ENCODE measurements at places on chromosomes 7 and 10.

GRCh38 chr7:151251689-151252560 is 3.4 kb upstream of the SMARCD3 start:
- DNase-seq = no peak

GRCh38 chr10:110870823-110871297 is 868 bp upstream of the PDCD4 start:
- DNase-seq = no peak

DNA sequence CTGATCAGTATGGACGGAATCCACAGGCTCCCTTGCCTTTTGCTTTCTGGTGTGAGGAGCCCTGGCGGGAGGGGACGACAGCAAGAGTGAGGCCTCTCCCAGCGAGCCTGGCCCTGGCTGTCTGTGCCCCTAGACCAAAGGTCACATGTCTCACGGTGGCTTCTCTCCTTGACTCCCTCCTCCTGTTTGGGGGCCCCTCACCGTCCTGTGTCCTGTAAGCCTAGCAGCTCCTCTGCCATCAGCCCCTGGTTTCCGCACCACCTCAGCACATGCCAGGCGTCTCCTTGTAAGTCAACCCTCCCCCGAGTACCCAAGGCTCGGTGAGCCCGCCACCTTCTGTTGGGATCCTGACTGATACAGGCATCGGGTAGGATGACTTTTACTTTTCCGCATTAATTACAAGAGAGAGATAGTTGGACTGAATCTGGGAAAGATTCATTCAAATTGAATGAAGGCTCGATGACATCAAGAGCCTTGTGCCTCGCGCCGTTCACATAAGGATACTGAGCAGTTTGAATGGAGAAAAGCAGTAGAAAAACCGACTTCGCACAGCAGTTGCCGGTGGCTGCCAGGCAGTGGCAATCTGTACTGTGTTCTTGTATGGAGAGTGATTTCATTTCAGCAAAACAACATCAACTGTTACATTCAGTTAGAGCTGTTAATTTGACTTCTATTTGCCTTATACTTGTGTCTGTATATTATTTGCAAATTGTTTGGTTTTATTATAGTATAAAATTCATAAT is 119.8 kb downstream of the XRCC2 start:
- no peak for DNase-seq

- DNase-seq = peak; percentile 14
Measured at GRCh38 chr7:7761340-7761973, 43.0 kb upstream of the RPA3 start.

DNA sequence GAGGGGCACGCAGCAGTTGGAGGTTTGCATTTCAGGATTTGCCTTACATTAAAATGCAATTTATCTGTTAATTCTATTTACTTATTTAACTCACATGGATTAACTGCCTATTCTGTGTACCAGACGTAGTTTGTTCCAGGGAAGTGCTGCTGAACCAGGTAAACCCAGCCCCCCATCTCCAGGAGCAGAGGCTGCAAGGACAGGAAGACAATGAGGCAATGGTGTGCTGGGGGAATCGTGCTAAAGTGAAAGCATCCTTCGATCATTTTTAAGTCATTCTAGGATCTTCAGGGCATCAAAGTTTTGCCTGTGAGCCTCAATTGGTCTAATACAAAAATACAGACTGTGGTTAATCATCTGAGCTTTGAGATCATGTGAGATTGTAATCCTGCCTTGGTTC is 166.4 kb downstream of the DNAJB6 start:
- no peak for DNase-seq

DNA sequence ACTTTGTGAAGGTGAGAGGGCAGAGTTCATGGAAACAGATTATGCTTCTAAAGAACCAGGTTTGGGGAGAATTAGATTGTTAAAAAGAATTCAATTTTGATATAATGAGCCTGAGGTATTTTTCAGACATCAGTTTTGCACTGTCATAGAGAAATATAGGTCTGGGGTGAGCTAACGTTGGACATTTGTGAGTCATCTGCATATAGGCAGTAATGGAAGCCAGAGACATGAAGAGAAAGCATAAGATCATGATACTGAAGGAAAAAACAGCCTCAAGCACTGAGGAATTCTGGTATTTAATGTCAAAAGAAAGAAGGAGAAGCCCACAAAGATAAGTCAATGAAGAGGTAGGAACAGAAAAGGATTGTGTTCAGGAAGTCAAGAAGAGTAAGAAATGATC is 32.4 kb upstream of the COL1A2 start:
- no peak for DNase-seq

GRCh38 chr7:74344132-74344496 is 54.9 kb downstream of the CLIP2 start:
- DNase-seq = no peak

- no peak for DNase-seq
Measured at GRCh38 chr10:75851580-75852345, 420.3 kb downstream of the LRMDA start.

DNA sequence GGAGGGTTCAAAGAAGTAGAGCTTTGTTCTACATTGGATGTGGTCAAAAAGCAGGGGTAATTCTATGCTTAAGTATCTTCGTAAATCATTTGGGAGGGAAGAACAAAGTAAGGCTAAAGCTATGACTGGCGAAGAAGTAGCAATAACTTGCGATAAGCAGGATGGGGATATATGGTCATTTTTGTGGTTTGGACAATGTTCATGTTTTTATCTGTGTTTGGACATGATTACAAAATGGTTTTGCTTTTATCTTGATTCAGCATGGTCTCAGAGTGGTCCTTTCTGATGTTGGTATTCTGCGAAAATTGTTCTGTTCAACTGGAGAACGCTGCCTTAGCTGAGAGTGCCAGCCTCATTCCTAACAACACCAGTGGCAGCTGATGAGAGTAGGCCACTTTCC is 208.8 kb downstream of the SEMA3A start:
- no peak for DNase-seq

DNA sequence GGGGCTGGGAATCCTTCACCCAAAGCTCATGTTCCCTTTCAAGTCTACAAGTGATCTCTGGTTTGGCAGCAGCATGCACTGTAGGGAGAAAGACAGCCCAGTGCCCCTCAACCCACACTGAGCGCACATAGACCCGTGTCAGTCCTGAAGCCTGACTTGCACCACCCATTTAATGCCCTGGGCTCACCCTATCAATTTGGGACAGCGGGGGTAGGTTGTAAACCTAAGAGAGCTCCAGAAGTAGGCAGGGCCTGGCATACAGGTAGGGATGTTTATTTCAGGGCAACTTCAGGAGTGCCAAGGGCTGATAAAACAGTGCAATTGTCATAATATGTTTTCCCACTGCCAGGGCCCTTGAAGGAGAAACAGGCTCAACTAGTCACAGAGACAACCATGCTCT is 3.5 kb upstream of the ATP6V0E2 start:
- no peak for DNase-seq

DNA sequence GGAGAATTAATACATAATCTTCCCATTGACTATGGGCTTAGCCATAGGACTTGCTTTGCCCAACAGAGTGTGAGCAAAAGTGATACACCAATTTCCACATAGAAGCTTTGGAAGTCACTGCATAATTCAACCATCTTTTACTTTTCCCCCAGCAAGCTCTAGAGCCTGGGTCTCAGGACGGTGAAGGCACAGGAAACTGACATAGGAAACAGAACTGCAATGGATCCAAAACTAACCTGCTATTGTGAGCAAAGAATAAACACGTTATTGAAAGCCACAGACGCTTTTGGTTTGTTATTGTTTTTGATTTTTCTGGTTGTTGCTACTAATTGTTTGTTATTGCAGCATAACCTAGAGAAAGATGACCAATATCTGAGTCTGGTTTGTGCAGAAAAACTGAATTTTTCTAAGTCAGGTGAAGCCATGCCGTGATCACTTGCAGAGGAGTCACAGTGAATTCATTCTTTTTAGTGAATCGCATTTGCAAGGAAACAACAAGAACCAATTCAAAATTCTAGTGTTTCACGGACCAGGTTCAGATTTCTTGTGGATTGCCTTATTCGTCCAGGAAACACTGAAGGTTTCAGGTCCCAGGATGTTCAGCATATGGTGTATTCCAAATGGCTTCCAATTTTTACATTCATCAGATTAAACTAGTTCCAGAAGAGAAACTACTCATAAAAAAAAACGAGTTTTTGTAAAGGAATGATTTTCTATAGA is 52.8 kb downstream of the CUBN start:
- DNase-seq = no peak

All from germinal center (tissue), 1 donor.